ENCODE measurements at places on chromosomes 6 and 20. TPM values are rescaled to one million over a fixed set of nuclear protein-coding genes. Genes with fewer than 3 reads are reported as not detected.

DNA sequence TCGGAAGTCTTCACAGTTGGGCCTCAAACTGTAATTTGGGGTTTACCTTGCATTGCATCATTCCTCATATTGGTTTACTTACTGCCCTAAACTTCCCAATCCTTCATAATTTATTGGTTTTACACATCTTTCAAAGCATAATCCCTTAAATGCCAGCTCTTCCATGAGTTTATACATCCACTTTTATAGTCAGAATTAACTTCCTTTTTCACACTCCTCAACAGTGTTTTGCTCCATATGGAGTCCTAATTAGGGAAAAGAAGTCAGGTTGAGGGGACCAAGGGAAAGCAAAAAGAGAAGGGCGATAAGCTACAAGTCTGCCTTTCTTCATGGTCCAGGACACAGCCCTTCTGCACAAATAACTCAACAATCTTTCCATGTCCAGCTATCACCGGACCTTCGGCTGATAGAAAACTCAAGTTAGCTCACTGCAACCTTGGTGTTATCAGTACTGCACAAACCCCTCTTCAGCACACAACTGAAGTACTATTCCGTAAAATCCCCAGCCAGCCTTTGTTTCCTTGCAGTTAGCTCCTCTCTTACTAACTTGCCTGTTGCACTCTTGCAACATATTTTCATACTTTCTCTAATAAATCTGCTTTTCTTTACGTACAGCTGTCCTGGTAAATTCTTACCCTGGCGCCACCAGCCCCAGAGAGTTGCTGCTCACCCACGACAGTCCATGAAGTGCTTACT lies 2.0 kb downstream of the EEF1E1 start:
- H3K4me1 ChIP-seq = peaks cover 7% of the 10 kb centered on the region
- H3K27ac ChIP-seq = no peak overlapping the region
- H3K36me3 ChIP-seq = no peaks in the 10 kb centered on the region
- DNase-seq = no peak

GRCh38 chr6:112979830-112980229 lies 632.7 kb downstream of the RFPL4B start:
- DNase-seq = no peak
- H3K4me3 ChIP-seq = no peak overlapping the region
- H3K27me3 ChIP-seq = no peaks in the 10 kb centered on the region
- H3K36me3 ChIP-seq = no peaks in the 10 kb centered on the region

Gene RNF217
- 26.3 TPM for total RNA-seq

- peaks cover 6% of the 10 kb centered on the region for H3K36me3 ChIP-seq
- no peak overlapping the region for H3K27ac ChIP-seq
- H3K4me3 ChIP-seq = no peak overlapping the region
- no peak for DNase-seq
- no peaks in the 10 kb centered on the region for H3K4me1 ChIP-seq
- H3K27me3 ChIP-seq = no peaks in the 10 kb centered on the region
These were observed 93.0 kb downstream of the HUS1B start for GRCh38 chr6:563863-564262.

Gene HSP90AB1
- total RNA-seq = 696 TPM

GRCh38 chr6:132466952-132467351 lies 46.0 kb downstream of the STX7 start:
- H3K27ac ChIP-seq = no peak overlapping the region
- no peaks in the 10 kb centered on the region for H3K27me3 ChIP-seq
- no peak overlapping the region for H3K4me3 ChIP-seq
- DNase-seq = no peak

DNA sequence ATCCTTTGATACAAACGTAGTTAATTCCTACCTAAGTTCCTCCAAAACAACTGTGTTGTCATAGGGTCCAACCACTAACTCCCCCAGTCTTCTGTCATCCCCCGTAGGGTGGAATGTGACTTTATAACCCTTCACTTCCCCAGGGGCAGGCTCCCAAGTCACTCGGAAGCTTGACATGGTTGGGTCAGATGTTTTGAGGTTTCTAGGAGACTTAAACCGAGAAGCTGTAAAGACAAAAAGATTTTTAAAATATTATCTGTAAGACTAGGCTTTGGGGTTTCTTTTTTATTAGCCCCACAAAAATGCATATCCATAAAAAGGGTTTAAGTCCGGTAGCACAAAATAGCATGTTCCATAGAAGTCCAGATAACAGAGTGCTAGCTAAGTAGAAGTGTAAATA lies 50.2 kb downstream of the COL12A1 start:
- H3K4me1 ChIP-seq = no peaks in the 10 kb centered on the region
- no peaks in the 10 kb centered on the region for H3K27me3 ChIP-seq
- DNase-seq = no peak
- peaks cover 8% of the 10 kb centered on the region for H3K36me3 ChIP-seq
- no peak overlapping the region for H3K27ac ChIP-seq
- no peak overlapping the region for H3K4me3 ChIP-seq

Gene PRND
- total RNA-seq = not detected

All from esophagus squamous epithelium (tissue), 5 donors.